ENCODE measurements at places on chromosomes 2 and 18.

- no peak for DNase-seq
Observed at GRCh38 chr2:159251296-159252173, 35.0 kb downstream of the WDSUB1 start.

GRCh38 chr2:226885769-226886435 is 50.0 kb downstream of the RHBDD1 start:
- DNase-seq, result no peak

DNA sequence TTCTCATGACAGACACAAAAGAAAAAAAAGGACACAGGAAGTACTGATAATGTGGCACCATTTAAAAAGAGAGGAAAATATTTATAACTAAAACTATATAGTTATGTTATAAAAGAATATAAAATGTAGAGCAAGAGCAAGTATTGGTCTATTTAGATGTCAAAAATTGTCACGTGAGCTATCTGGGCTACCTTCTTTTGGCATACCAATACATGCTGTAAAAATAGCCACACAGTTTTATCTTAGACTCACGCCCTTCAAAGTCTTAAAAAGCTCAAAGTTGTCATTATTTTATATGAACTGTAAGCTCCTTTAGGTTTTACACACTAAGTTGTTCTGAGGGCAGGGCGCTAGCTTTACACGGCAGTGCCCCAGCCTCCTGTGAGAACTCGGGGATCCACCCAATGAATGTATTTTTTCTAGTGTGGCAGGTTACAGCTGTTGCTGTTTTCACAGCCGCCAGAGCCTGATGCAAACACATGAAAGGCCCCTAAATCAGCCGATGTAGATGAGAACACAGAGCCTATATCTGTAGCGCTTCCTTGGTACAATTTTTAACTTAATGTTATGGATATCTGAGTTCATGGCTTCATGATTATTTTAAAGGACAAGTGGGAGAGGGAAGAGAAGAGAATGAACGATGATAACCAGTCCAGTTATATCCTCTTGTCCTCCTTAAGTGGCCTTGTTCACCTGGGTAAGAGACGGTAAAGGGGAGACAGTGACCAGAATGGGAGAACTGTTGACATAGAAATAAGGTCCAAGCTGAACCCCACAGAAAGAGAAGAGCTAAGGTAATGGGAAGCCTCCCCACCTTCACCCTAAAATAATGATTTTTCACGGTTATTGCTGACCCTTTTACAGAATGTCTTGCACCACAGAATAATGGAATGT is 130.8 kb downstream of the CACNB4 start:
- no peak for DNase-seq

DNA sequence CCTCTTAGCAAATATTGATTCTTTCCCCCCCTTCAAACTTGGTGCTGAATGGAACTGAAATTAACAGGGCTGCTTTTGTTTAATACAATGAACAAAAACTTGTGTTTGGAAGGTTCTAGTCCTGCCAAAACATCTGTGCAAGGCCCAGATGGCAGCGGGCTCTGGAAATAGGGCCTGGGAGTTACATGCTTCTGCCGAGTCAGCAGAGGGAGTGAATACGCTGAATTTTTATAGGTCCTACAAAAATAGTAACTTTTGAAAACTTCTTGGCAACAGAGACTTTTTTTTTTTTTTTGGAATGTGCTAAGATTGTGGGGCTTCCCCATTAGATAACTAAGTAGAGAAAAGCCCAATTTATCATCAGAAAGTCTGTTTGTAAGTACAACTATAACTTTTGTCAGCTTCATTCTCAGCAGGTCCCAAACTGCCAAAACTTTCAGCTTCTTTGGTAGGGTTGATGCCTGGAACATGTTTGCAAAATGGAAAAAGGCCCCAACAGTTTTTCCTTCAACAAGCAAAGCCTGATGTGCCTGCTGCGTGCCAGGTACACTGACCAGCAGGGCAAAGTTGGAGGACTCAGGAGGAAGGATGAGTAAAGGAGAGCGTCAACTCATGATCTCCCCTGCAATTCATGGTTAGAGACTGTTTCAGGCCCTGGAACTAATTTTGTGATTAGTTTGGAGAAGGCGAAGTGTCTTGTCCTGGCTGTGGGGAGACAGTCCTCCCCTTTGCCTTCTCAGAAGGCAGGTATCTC is 45.1 kb upstream of the HDAC4 start:
- no peak for DNase-seq

- no peak for DNase-seq
Observed at GRCh38 chr2:235756491-235756890, 262.6 kb downstream of the AGAP1 start.

DNA sequence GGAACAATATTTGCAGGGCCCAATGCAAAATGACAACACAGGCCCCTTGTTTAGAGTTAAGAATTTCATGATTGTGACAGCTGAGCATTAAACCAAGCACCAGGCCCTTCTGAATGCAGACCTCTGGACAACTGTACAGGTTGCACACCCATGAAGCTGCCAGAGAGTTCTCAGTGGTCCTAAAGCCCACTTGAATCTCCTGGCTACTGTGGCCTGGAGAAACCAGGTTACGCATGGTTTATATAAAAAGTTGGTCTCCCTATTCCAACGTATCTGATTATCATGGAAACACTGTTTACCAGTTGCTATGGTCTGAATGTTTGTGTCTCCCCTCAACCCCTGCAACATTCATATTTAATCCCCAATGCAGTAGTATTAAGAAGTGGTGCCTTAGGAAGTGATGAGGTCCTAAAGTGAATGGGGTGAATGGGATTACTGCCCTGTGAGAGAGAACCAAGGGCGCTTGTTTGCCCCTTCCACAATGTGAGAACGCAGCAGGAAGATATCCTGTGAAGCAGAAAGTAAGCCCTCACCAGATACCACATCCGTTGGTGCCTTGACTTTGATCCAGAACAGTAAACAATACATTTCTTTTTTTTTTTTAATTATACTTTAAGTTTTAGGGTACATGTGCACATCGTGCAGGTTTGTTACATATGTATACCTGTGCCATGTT is 48.0 kb upstream of the ANXA4 start:
- no peak for DNase-seq

DNA sequence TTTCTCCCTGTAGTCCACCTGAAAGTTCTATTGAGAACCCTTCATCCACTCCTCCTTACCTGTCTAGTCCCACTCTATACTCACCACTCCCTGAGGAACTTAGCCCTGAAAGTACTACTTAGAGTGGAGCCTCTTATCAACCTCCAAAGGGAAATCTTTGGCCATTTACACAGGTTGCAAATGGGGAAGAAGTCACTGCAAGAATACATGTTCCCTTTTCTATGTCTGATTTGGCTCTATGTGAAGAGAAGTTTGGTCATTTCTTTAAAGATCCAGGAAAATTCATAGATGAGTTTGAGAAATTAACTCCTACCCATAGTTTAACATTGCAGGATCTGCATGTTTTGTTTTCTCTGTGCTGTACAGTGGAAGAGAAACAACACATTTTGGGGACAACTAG is 22.9 kb upstream of the MGAT4A start:
- DNase-seq, result no peak

DNA sequence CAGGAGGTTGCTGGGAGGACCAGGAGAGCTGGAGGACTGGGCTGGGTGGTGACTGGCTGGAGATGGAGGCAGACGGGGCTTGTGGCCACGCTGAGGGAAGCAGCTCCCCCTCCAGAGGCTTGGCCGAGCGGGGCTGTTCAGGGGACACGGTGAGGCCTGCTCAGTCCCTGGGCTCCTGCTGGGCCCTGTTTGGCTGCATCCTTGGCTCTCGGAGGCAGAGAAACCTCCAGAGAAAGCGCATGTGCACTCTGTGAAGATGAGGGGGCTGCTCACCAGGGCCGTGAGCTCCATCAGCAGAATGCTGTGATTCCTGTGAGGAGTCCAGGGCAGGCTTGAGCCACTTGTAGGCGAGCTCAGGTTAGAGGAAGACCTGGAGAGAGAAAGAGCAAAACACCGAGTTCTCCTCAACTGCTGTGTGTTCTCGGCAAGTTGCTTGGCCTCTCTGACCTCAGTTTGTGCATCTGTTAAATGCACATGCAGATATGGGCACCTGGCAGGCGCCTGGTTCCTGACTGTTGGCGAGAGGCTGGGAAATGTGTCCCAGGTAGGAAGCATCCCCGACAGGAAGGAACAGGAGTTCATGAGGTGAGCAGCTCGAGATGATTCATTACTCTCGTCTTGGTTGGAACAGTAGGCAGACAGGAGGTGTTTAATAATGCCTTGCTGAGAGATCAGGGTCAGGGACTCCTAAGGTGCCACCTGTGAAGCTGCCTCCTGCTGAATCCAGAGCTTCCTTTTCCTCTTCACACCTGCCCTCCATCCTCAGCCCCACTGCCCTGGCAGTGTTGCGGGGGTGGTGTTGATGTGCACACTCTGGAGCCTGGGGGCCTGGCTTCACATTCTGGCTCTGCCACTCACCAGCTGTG is 941 bp downstream of the ZAP70 start:
- no peak for DNase-seq

DNA sequence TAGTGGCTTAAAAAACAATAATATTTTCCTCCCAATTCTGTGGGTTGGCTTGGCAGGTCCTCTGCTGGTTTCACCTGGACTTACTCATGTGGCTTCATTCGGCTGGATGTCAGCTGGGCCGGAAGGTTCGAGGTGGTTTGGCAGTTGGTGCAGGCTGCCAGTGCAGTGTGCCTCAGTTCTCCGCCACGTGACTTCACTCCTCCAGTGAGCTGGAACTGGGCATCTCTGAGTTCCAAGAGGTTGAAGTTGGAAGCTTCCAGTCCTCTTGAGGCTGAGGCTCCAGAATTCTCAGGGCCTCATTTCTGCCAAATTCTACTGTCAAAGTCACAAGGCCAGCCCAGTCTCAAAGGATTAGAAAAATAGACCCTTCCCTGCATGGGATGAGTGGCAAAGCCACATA is 83.4 kb upstream of the B3GNT7 start:
- DNase-seq, result no peak

DNA sequence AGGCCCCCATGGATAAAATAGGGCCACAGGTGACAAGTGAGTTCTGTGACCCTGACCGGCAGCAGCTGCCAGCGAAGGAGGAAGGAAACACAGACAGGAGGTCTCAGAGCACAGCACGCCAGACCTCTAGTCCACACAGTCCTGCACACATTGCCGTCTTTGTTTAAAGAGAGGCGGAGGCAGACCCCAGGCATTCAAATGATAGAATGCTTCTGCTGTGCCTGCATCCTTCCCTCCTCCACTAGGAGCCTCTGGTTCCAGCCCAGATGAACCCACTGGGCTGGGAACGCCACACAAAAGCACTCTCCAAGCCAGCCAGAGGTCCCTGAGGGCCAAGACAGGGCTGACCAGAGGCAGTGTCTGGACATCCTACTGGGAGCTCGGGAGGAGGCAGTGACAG is 118.7 kb downstream of the KLHL29 start:
- no peak for DNase-seq

DNA sequence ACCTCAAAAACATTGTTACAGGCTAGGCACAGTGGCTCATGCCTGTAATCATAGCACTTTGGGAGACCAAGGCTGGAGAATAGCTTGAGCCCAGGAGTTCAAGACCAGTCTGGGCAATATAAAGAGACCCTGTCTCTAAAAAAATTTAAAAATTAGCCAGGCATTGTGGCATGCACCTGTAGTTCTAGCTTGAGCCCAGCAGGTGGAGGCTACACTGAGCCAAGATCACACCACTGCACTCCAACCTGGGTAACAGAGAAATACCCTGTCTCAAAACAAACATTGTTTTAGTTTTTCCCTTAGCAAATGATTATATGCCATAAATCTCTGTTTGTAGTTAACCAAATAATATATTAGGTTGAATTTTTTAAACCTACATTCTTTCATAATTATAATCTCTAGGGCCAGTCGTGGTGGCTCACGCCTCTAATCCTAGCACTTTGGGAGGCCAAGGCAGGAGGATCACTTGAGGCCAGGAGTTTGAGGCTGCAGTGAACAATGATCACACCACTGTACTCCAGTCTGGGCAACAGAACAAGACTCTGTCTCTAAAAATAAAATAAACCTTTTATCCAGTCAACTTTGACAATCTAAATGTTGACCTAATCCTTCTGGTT is 13.3 kb upstream of the CYP20A1 start:
- no peak for DNase-seq

DNA sequence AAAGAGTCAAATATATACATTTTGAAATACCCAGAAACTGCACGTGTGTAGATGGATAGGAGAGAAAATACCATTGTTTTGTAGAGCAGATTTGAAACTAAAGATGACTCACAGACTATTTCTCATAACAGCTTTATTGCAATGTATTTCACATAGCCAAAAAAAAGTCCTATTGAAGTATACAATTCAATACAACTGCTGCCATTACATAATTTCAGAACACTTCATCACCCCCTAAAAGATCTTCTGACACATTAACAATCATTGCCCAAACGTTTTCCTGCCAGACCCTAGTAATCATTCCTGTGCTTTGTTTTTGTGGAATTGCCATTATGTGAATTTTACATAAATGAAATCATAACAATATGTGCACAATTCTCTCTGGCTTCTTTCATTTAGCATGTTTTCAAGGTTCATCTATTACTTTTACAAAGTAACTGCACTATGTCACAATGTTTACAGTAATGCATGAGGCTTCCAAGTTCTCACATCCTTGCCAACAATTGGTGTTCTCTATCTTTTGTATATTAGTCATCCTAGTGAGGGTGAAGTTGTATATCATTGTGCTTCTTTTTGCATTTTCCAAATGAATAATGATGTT is 378.6 kb upstream of the CWC22 start:
- no peak for DNase-seq

GRCh38 chr2:170222298-170222697 is 44.4 kb downstream of the MYO3B start:
- DNase-seq, result no peak

- no peak for DNase-seq
Observed at GRCh38 chr2:28406276-28407096, 13.8 kb downstream of the FOSL2 start.

DNA sequence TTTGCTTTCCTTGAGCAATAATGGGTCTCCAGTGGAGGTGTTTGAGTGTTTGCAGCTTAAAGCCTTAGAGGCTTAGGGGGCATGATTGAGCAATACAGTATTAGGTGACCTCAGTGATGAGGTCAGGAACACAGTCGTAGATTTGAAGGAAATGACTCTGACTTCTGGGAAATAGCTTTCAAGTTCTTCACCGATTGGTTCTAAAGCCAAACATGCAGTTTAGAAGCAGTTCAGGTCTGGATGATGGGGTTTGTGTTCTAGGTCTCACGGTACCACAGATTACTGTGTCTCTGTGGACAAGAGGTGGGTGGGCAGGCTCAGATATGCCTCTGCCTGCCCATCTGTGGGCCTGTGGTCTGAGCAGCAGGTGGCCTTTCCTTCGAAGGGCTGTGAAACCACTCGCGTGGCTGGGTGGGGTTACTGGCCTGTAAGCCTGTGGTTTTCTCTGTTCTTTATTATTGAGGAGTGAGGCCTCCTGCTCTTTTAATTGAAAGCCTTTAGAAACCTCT is 7.8 kb downstream of the MTHFD2 start:
- no peak for DNase-seq
